ENCODE measurements at places on chromosomes 6 and 20. TPM values are rescaled to one million over a fixed set of nuclear protein-coding genes. Genes with fewer than 3 reads are reported as not detected.

The SRXN1 gene
- 23.0 TPM for total RNA-seq

The TULP4 gene
- 52.8 TPM for total RNA-seq

- no peaks in the 10 kb centered on the region for H3K36me3 ChIP-seq
- H3K4me3 ChIP-seq = no peak overlapping the region
- H3K27ac ChIP-seq = no peak overlapping the region
- peaks cover 7% of the 10 kb centered on the region for H3K4me1 ChIP-seq
- no peaks in the 10 kb centered on the region for H3K27me3 ChIP-seq
Observed at GRCh38 chr20:56511926-56512325, 12.6 kb upstream of the FAM209A start.

DNA sequence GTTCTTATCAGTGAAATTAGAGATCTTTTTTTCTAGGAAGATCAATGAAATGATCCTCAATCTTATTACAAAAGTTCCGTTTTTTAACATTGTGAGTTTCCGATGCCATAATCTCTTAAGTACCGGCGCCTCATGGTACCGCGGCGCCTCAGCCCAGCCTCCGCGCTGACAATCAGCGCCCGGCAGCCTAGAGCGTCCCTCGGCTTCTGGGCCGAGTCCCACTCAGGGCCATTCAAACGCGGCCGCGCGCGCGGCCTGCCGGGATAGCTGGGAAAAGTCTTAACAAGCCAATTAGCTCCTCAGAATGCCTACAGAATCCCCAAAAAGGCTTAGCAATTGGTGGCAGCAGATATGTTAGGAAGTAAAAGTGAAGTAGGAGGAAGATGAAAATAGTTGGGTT lies 204.8 kb downstream of the ADGB start:
- no peaks in the 10 kb centered on the region for H3K27me3 ChIP-seq
- DNase-seq = no peak
- H3K4me1 ChIP-seq = peaks cover 10% of the 10 kb centered on the region
- H3K4me3 ChIP-seq = no peak overlapping the region
- no peaks in the 10 kb centered on the region for H3K36me3 ChIP-seq

DNA sequence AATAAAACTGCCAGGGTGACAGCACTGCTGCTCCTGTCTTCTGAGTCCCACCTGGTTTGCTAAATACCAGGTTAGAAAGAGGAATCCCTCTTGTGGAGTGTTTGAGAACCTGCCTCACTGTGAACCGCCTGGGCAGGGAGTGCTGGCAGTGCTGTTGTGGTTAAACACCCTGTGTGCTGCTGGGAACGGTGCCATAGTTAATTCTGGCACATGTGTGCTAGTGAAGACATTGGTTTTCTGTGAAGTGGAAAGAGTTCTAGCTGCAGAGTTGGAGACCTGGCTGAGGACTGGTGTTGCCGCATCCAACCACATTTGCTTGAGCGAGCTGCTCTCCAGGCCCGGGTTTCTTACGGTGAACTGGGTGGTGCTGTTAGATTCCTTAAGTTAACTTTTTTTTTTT lies 72.7 kb downstream of the IGF2R start:
- no peak for DNase-seq
- no peak overlapping the region for H3K4me3 ChIP-seq
- no peak overlapping the region for H3K27ac ChIP-seq
- H3K27me3 ChIP-seq = no peaks in the 10 kb centered on the region
- no peaks in the 10 kb centered on the region for H3K4me1 ChIP-seq

Measured in WTC11 (cell line).